Lung microvascular endothelial cell (primary cell): ENCODE measurements at places on chromosomes 5 and 9. TPM values are rescaled to one million over a fixed set of nuclear protein-coding genes. Genes with fewer than 3 reads are reported as not detected.

The DAB2 gene
- total RNA-seq, result 78.8 and 94.8 TPM in 2 replicates

The C9 gene
- total RNA-seq, result under 0.01 TPM in 2 replicates

The SHISAL2B gene
- total RNA-seq, result not detected in 2 replicates

The AFAP1L1 gene
- total RNA-seq, result 106 and 219 TPM in 2 replicates

The FOXD4L5 gene
- total RNA-seq, result not detected in 2 replicates

- DNase-seq, result no peak
Measured at GRCh38 chr5:165135565-165135964, 1630.1 kb downstream of the MAT2B start.

- DNase-seq, result no peak
Measured at GRCh38 chr5:67379753-67380152, 183.2 kb upstream of the CD180 start.

DNA sequence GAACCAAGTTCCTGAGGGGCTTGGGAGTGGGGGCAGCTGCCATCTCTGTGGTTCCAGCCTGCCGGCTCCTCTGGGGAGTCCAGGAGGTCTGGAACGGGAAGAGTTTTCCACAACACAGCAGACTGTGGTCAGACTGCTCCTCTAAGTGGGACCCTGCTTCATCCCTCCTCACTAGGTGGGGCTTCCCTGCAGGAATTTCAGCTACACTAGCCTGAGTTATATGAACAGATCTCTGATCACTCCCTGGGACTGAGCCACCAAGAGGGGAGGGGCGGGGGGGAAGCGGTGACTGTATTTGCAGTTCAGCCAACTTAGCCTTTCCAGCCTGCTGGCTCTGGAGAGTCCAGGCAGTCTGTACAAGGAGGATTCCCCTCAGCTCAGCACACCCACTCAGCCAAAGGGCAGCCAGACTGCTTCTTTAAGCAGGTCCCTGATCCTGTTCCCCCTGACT is 19.4 kb downstream of the DTWD2 start:
- DNase-seq, result no peak

DNA sequence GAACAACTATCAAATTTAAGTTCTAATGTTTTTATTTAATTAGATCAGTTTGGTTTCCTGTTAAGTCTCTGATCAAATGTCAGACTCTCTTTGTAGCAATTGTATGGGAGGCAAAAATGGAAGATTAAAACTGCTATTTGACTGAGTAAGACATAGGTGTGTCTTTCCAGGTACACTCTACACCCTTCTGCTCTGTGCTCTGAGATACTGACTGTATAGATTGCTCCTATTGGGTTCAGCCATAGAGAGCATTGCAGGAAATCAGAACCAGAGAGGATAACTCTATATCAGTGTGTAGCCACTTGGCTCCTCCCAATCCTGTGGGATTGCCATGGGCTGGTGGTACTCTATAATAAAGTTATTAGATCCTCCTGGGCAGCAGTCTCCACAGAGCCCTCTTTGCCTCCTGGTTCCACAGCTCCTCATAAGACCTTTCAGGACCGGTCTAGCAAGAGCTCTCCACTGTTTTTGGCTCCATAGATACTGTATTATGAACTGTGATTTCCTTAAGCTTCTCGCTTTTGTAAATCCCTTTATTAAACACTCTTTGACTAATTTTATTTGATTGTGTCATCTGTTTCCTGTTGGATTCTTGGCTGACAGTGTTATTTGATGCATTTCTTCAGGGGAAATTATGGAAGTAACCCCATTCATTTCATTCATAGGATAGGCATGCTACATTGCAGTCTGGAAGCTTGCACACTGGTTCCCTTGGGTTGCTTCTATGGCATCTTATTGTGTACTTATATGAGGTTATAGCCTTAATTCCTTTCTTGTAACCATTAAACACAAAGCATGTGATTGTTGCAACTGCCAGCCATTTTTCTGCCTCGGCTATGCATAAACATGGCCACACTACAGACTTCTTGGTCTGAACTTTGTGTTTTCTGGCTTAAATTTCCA is 115.6 kb downstream of the VCAN start:
- no peak for DNase-seq

DNA sequence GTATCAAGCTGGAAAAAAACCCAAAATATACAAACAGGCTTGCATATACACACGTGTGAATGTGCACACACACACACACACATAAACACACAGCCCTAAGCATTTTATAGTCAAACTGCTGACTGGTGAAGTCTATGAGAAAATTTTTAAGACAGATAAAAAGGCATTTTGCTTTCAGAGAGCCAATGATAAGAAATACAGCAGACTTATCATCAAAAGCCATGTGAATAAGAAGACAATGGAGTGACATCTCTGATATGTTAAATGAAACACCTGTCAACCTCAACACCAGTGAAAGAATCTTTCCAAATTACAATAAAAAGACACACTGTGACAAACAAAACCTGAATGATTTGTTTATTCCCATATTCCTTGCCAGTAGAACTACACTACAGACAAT is 233.3 kb downstream of the CDH9 start:
- DNase-seq, result no peak

DNA sequence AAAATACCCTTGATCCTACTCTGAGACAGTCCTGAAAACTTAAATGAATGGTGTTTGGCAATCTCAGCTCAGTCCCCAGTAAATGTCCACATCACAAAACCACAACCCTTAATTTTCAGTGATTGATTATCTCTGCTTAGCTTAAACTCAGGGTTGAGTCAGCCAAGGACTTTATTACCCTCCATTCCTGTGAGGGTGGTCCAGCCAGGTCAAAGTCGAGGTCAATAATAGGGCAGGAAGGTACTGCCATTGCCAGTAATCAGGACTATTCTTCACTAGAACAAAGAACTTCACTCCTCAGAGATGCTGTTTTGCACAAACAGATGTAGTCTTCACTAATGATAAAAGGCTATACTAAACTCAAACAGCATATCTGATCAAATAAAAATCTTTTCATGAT is 499.4 kb downstream of the ISL1 start:
- no peak for DNase-seq

GRCh38 chr5:109326919-109327318 is 82.9 kb downstream of the PJA2 start:
- no peak for DNase-seq

DNA sequence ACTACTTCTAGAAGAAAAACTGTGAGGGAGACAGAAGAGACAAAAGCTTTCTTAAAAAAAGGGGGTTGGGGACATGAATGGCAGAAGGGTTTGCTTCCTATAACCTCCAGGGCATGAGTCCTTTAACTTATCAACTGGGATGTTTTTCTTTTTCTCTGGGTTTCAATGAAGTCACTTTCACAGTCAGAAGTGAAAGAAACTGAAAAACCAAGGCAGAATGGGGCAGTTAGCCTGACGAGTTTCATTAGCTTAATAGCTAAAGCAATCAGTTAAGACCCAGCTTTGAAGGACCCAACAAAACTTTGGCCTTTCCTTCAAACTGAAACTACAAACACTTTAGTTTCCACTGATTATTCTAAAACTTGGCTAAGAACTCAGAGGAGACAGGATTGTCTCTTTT is 4.6 kb upstream of the OR13C8 start:
- no peak for DNase-seq

- DNase-seq, result no peak
Measured at GRCh38 chr5:154566146-154566680, 88.2 kb upstream of the HAND1 start.

GRCh38 chr5:150541895-150542294 is 34.0 kb downstream of the NDST1 start:
- DNase-seq, result no peak

DNA sequence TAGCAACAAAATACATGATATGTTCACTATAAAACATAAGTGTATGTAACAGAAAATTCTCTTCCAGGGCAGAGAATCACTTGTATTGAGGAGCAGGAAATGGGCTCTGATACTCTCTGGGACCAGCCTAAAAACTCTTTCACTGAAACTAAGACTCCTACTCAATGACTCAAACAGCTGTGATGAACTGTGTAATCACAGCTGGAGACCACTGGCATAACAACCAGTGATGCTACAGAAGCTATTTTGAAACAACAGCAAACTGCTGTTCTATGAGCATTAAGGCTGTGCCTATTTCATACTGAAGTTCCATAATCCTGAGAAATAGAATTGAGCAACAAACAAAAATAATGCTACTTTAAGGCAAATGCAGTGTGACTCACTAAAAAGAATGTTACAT is 594.0 kb downstream of the HINT1 start:
- no peak for DNase-seq

DNA sequence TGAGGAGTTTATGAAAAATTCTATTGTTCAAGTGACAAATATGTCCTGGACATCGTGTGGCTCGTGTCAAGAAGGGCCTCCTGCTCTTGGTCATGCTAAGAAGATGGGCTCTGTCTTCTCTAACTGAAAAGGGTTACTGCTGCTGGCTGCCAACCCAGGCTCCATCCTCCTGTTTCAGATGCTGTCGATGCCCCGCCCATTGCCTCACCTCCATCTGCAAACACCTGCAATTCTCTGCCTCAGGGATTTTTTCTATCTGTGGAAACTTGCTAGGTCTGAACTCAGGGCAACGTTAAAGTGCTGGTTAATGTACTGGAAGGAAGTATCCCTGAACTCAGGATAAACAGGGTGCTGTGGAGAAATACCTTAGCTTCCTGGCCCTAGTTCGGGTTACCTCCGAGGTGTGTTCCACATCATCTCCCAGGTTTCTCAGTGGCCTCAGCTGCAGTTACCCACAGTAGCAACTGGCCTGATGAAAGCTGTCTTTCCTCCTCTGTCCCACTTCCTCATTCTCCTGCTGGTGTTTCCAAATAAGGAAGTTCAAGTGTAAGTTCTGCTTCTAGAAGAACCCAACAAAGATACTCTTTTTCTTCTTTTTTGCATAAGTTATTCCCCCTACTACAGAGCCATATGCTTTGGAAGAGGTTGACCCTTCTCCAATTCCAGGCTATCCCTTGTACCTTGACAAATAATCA is 151.7 kb upstream of the SMIM23 start:
- DNase-seq, result no peak

GRCh38 chr5:83199126-83199525 is 121.8 kb downstream of the XRCC4 start:
- no peak for DNase-seq
